ENCODE measurements at places on chromosomes 2 and 18.

DNA sequence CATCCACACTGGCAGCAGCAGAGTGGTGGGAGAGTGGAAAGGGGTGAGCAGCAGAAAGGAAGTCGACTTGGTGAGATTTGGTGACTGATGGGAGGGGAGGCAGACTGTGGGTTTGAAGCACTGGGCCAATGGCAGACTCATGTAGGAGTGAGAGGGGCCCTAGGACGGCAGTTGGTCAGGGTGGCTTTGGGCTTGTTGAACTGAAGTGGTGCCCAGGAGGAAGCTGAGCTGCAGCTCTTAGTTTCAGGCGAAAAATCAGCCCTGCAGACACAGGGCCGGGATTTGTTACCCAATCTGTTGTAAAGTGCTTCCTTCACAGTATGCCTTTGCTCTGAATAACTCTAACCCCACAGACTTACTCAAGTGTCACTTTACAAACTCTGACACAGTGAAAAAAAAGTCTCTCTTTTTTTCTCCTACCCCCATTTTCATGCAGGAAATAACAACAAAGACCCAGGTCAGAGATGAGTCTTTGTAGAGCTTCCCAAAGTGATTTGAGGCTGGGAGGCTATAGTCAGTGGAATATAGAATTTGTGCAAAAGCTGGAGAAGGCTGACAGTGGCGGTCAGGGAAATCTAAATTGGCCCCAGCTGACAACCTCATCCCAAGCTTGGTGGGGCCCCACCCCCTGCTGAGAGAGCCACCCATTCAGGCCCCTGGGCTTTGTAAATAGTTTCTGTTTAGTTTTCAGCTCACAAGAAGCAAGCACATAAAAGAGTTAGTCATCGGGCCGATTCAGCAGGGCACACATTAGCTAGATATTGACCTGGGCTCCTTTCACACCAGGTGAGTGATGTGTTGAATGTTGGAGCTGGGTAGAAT is 226.9 kb downstream of the VAPA start:
- no peak for DNase-seq

DNA sequence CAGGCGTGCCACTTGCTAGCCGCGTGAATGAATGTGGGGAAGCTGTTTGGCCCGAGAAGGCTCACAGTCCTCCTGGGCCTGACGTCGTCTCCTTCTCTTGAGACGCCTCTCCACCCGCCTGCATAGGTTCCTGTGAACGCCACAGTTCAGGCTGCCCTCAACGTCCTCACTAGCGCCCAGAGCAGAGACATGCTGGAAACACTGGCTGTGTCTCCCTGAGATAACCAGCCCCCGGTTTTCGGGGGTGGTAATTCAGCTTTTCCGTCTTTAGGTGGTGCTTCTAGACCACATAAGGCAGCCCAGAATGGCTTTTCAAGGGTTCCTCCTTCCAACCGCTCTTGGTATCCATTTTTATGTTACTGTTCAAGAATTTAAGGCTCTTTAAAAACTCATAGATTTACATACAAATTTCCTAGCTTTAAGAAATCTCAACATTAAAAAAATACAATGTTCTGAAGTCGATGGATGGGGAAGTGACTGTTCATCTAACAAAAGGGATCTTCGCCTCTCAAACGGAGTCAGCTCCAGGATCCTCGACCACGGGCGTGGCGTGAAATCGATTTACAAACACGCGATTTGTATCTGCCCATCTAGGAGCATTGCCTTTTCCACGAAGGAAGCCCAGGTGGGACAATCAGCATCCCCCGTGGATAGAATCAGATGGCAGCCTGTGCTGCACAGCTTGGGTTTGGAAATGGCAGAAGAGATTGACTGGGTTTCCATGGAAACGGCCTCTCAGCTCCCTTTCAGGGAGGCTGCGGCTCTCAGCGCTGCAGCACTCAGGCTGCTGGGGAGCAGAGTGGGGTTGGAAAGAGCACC is 110.6 kb upstream of the PXDN start:
- DNase-seq, result no peak

DNA sequence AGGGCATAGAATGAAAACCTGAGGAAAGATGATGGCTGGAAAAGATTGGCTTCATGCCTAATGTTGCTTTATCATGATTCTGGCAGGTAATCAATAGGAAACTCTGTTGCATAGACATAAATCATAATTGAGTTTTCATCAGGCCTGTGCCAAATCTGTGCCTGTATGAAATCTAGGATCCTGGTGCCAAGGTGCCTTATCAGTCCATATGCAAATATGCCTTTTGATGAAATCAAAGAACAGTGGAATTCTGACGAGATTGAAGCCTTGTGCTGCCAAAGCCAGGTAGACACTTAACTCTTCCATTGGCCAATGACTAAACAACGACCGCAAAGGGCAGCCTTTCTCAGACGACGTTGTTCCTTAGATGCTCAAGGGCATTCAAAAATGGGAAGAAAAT is 170.0 kb upstream of the CRIM1 start:
- no peak for DNase-seq

GRCh38 chr2:24164416-24164973 is 10.4 kb upstream of the FAM228A start:
- DNase-seq, result peak; percentile 31

DNA sequence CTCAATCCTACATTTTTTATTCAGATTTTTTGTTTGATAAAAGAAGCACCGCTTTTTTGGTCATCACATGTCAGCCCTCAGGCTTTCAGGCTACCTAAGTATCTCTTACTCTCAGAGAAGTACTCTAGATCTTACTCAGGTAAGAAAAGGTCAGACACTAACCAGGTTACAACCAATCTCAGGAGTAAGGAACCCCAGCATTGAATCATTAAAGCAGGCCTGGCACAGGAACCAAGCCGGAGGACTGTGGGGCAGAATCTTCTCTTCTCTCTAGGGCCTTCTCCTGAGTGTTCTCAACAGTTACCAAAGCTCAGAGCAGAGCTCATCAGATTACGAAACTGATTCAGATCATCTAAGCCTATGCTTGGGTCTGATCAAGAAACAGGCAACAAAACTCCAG is 28.2 kb downstream of the RBMS1 start:
- DNase-seq, result no peak

DNA sequence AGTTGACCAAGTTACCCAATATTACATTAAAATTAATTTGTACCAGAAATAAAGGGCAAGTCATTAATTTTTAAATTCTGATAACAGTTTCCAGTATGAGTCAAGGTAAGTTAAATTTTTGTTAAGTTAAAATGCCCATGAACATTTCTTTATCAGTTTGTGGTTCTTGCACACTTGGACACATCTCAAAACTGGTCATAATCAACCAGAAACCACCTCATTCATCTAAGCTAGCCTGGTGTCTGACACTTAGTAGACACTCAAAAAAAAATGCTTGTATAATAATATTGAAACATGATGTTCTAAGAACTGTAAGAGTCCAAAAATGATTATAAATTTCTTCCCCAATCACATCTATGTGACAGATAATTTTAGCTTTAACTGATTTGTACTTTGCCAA is 62.4 kb downstream of the SATB2 start:
- DNase-seq, result no peak

DNA sequence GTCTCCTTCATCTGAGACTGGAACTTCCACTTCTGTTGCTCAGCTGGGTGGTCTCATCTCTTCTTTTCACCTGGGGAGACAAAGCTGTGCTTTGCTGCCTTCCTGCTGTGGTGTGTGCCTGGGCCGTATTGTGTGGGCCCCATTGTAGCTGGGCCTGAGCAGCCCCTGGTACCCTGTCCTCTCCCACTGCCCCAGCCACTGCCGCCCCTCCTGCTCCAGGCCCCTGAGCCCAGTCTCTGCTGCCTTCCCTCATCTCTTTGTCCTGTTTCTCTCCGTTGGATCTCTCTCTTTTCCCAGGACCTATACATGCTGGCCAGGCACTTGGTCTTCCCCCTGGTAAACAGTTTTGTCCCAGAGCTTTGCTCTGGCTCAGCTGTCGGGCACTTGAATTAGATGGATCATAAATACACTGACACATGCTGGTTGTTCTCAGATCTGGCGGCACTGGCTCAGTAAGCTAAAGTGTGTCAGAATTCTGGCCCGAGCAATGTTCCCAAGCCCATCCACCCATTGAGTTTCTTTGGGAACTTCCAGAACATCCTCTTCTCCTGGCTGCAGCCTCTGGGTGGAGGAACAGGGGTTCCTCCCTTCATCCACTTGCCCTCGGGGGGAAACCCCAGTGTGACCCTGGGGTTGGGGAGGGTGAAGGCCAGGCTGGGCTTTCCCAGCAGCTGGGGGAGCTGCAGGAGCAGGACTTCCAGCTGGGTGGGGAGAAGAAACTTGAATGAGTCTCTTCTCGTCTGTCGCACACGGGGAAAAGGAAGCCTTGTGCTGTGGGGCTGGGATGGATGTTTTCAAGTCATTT is 99.0 kb downstream of the DGKD start:
- no peak for DNase-seq

GRCh38 chr18:50917021-50917420 is 38.1 kb downstream of the ME2 start:
- no peak for DNase-seq

- DNase-seq, result no peak
Measured at GRCh38 chr2:23235736-23236135, 149.2 kb upstream of the KLHL29 start.

- DNase-seq, result peak; percentile 14
Measured at GRCh38 chr2:35410431-35411061, 945.0 kb upstream of the CRIM1 start.

DNA sequence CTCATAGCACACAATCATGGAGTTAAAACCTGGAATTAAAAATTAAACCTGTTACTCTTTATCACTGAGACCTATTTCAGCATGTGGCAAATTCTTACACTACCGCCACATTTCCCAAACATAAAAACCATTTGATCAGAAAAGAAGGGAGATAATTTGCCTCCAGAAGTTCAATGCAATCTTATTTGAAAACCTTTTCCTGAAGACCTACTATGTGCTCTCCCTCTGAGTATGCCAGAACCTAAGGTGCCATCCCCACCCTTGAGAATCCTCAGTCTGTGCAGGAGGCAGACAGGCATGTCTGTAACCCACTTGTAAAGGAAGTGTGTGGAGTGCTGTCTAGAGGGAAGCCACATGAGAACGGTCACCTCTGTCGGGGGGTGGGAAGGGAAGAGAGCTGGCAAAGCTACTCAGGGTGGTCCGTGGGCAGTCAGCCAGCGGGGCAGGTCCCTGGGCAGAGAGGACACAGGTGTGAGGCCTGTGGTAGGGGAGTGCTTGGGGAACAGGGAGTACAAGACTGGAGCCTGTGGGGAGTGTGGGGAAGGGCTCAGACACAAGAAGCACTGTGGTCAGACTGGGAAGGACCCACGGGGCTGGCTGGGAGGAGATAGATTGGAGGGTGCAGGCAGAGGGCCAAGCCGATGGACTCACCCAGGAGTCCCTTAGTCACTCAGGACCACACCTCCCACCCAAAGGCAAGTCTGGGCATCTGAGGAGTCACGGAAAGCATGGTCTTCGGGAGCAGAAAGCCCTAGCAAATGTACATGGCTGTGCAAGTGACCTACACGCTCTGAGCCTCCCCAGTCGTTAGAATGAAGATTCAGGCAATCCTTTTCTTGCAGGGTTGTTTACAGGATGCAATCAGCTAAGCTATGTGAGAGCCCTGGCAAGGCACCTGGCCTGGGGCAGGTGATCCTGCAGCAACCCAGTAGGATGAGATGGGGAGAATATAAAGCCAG is 22.8 kb downstream of the CRACDL start:
- no peak for DNase-seq

DNA sequence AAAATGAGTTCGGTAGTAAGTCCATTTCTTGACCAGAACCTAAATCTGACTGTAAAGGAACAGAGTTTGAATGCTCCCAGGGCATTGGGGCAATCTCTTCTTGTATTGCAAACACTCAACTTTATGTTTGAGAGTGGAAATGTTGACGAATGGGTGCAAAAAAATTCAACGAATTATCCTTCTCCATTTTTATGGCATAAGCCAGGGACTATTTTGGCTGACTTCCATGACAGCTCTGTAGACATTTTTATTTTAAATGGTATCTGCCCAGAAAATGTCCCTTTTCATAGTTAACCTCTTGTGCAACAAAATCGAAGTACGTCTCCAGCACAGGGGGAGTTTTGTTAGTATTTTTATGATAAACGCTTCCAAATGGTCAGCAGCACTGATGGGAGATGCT is 3.7 kb downstream of the MLPH start:
- no peak for DNase-seq

DNA sequence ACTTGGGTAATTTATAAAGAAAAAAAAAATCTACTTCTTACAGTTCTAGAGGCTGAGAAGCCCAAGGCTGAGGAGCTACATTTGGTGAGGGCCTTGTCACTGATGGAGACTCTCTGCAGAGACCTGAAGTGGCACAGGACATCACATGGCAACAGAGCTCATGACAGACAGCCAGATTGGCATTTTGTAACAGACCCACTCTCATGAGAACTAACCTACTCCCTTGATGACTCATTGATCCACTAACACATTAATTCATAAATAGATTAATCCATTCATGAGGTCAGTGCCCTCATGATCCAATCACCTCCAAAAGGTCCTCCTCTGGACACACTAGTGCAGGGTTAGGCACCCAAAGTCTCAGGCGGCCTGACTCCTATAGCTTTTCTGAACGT is 318.4 kb downstream of the GULP1 start:
- no peak for DNase-seq

DNA sequence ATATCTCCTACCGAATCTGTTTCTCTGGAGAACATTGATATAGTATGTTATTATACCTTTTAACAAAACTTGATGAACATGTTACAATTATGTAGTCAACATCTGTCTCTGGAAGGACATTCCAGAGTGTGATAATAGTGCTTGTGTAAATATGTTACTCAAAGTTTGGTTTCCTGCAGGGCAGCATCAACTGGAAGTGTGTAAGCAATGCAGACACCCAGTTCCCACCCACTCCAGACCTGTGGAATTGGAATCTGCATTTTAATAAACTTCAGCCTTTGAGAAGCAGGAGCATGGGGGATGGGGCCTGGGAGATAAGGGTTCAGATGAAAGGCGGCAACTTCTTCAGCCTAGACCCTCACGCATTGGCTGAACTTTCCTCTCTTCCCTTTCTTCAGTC is 398.9 kb downstream of the RND3 start:
- DNase-seq, result no peak

DNA sequence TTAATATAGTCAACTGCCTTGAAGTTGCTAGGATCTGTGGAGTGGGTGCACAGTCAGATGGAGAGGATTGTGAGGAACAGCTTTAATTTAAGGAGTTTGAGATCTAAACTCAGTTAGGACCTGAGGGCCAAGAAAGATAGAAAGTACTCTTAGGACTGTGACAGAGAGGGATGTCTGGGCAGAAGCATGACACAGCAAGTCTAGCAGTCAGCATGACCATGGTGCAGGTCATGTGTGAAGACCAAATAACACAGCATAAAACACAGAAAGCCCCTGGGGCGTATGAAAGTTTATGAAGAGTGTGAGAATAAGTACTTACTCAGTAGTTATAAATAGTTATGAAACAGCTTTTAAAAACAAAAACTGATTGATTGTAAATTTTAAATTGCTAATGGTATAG is 107.2 kb downstream of the GALNT1 start:
- no peak for DNase-seq

Measured in stimulated activated CD8-positive, alpha-beta memory T cell treated with anti-CD3 and anti-CD28 coated beads, Interleukin-2, amount 100 ng/mL, for 48 hours (primary cell).